DMS53 (cell line): ENCODE measurements at places on chromosomes 4 and X.

DNA sequence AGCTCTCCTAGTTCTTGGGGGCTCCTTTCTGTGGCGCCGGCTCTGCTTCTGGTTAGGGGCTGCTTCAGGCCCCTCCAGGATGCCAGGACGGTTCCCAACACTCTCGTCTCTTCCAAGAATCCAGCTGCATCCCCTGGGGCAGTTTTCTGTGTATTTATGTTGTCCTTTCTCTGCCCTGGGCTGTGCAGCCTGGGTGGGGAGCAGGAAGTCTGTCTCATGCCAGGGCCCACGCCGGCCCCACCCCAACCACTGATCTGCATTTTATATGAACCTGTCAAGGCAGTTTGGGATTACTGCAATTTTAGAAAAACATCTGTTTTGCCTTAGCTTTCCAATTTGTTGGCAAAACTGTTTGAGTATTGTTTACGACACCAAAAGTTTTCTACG is 14.6 kb downstream of the CTBP1 start:
- no peak for DNase-seq

GRCh38 chrX:134711135-134711921 is 53.1 kb upstream of the PLAC1 start:
- DNase-seq, result no peak

GRCh38 chrX:131219271-131219670 is 69.8 kb downstream of the IGSF1 start:
- DNase-seq, result no peak

DNA sequence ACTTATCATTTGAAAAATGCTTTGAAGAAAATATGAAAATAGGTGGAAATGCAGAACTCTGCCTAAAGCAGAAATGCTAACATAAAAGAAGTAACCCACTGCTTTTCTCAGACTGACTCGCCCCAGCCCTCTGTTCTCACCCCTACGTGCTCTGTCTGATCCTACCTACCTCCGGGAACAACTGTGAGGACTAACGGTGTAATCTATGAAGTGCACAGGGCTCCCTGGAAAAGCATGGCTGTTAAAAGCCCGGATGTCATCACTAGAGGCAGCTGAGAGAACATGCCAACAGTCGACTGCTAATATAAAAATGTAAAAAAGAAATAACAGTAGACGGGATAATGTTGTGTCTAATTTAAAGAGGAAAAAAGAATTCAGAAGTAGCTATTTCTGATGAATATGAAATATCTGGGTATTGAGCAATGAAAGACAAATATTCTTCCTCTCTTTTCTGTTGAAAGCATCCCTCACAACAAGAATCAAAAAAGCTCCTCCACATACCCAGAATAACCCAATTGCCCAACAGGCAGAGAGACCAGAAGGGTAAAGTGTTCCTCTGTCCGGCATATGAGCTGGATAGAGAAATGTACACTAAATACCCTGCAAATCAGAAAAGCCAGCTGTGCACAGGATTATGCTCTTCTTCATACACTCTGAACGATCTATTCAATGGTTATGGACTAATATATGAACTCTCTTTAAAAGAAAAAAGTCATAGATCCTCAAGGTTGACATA is 130.7 kb downstream of the TSPAN5 start:
- no peak for DNase-seq

DNA sequence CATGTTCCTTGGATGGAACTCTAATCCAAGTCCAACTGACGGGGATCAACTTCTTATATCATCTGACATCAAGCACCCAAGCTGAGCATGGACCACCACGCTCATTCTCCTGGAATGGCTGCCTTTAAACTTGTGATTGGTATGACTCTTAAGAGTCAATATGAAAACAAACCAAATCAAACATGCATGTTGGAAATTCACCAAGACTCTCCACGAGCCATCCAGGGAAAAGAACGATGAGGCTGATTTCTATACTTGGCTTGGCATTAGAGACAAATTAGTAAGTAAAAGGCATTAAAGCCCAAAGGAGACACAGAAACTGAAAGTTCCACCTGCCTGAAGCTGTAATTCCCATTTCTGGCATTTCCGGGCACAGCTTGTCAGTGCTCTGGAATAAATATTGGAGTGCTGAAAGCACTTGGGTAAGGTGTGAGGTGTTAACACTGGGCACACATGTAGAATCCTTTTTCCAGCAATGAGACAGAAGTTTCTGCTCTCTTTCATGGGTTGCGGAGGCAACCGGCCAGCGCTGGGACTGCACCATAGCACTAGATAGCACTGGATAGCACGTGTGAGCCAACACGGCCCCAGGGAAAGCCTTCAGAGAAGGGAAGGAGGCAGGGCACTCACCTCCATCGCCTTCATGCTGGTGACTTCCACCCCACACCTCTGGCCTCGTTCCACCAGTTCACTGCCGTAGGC is 42.1 kb upstream of the CENPU start:
- no peak for DNase-seq

DNA sequence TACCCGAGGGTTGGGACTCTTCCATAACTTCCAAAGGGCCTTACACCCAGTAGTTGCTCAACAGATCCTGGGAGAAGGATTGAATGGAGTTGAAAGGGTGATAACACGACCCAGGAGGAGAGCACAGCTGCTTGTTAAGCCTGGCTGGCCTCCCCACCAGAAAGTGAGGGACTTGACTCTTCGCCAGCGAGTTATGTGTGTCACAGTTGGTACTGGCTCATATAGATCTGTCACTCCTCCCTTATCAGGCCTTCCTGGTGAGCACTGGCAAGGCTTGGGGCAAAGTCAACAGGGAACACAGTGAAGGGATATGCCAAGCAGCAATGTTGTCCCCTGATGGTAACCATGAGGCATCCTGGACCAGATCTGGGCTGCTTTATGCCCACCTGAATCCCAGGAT is 35.8 kb downstream of the APLN start:
- DNase-seq, result no peak

DNA sequence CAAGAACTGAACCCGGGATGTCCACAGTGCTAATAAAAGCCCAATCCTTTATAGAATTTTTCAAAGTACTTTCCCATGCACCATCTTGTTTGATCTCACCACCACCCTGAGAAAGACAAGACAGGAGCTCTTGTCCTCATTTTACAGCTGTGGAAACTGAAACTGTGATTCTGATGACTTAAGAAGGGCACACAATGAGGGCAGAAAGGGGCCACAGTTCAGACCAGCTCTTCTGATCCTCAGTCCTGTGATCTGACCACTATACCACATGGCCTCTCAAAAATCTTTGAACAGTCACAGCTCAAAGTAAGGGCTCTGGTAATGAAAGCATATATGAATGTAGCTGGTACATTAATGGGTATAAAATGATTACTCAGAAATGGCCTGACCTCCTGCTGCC is 127.3 kb upstream of the CPEB2 start:
- no peak for DNase-seq

DNA sequence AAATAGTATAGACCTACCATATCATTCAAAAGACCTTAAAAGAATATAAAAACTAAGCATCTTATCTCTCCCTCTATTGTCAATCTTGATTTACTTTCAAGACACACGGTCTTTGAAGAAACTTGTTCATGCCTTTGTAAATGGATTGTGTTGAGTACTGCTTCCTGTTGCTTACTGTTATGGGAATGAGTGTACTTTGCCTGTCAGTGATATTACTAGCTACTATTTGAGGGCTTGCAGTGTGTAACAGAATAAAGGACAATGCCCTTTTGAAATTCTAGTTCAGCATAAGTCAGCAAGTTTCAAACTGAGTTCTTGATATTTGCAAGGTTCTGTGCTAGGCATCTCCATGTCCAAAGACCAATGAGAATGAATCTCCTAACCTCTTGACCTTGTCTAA is 36.0 kb downstream of the CDKL5 start:
- DNase-seq, result no peak

DNA sequence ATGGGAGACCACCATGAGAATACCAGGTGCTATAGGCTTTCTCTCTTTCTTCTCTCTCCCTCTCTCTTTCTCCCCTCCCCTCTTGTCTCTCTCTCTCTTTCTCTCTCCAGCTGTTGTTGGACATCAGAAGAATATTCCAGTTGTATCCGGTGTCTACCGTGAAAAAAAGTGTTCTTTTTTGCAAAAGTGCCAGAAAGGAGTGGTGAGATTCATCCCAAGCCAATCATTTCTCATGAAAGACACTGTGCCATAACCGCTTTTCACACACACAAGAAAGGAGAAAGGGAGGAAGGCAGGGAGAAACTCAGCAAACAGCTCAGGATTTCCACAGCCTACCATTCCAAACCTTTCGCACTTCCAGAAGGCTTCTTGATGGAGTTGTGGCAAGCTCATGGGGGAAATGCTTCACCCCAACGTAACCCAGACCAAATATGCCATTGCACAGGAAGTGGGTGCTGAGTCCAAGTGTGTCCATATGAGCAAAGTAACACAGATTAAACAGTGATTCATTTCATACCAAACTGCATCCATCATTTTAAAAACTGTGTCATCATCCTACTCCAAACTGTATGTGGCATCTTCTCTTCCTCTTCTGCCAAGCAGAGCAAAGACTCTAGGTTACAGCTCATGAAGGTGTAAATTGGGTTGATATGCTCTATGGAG is 224.0 kb downstream of the APBB2 start:
- DNase-seq, result peak; percentile 43

GRCh38 chr4:3335385-3335784 is 42.6 kb downstream of the RGS12 start:
- DNase-seq, result no peak

DNA sequence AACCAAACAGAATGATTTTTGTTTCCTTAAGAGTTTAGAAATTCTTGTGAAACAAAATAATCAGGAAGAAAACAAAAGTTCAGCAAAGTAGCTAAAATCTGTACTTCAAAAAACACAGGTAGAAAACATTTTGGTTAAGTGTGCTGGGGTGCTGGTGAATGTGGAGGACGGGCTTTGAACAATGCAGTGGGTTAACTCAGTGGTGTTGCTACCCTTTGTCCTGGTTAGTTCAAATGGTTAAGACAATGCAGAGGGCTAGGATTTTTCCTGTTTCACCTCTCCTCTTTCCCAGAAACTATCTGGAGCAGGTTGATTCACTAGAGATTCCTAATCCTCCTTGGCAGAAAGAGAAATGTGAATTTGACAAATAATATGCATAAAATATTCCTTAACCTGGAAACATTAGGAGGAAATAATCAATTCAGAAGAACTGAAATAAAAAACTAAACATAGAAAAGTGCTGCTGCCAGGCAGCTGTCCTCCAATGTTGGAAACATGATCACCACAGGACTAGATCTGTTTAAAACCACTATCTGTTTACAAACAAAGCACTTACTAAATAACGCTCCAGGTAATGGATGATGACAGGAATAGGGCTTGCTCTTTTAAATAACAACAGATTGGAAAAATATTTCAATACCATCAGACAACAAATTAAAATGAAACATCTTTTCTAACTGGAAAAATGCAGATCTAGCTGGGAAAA is 148.9 kb downstream of the MAML3 start:
- peak; percentile 21 for DNase-seq

DNA sequence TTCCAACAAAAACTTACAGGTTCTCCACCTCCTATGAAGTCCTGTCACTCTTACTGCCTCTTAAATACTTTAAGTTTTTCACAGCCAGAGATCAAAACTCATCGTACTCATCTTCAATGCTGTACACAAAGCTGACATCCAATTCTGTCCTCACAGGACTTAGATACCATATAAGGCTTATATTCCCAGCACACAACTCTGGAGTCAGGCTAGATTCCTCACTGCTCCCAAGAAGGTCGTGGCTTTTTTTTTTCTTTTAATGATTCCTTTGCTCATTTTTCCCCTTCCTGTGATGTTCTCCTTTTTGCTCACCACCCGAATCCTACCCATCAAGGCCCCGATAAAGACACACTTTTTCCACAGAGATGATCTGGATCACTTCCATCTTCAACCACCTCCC is 914 bp downstream of the TRAPPC2 start:
- DNase-seq, result no peak

DNA sequence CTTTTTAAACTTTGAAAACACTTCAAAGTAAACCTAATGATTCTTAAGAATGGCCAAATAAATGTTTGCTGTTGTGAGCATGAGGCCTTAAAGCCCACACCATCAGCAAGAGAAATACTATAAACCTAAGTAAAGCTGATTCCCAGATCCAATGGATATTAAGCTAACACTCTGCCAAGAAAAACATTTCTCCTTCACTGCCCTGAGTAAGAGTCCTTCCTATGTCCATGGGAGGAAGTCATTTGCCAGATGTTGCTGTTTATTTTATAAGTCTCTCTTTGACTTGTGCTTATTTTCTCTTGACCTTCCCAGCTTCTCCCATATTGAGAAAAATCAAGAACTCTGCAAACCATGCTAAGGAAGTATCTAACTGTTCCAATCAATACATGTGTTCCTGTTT is 154.3 kb upstream of the EDNRA start:
- DNase-seq, result no peak

GRCh38 chrX:123223409-123223808 is 39.3 kb downstream of the GRIA3 start:
- DNase-seq, result no peak

GRCh38 chrX:97609357-97609756 is 725.6 kb downstream of the RPA4 start:
- DNase-seq, result no peak

DNA sequence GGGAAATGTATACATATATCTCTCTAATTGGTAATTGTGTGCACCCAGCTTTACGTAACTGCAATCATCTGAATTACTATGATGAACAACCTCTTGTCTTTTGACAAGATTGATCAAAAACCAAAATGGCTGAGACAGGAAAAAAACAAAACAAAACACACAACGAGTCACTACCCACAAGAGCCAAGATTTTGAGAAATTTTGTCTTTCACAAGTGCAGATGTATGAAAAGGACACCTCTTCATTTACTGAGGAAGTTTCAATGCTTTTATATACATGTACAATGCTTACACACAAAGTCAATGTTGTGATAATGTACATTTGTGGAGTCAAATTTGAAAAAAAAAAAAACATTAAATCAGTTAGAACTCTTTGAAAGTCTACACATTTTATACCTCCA is 224.6 kb downstream of the SCFD2 start:
- no peak for DNase-seq

GRCh38 chr4:87050596-87050995 is 115.8 kb downstream of the AFF1 start:
- no peak for DNase-seq

DNA sequence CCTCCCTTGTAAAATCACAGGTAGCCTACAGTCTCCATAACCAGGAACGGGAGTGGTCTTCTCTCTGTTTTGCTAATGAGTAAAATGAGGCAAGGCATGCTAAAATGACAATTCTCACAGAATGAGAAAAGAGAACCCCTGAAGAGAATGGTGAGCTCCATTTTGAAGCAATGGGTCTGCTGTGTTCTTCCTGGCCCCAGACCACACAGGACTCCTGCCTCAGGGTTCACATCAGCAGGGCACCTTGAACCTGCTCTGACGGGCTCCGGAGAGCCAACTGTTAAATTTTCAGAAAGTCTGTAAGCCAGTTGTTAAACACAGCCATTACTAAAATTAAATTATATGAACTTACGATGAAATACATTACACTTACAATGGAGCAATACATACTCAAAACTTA is 32.1 kb upstream of the RBM47 start:
- DNase-seq, result peak; percentile 26

DNA sequence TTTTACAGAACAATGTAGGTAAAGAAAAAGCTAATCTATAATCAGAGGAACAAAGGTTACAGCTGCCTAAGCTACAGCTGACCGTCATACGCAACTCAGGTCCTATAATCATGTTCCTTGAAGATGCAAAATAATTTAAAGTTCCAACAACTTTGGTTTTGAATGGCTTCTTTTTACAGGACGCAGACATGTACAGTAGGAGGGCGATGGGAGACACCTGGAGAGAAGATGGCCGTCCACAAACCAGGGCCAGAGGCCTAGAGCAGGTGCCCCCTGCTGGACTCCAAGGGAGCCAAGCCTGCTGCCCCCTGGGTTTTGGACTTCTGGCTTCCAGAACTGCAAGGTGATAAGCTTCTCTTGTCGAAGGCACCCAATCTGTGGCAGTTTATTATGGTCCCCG is 10.6 kb downstream of the HGFAC start:
- peak; percentile 54 for DNase-seq

- no peak for DNase-seq
Observed at GRCh38 chrX:23398570-23398969, 63.9 kb downstream of the PTCHD1 start.
